Activated T-helper 1 cell treated with anti-CD3 and anti-CD28 coated beads, Interleukin-2, amount 50 U/mL, for 16 hours (primary cell): ENCODE measurements at places on chromosomes 4 and X.

GRCh38 chrX:109886122-109886761 is 116.7 kb upstream of the TMEM164 start:
- no peak for DNase-seq

- no peak for DNase-seq
Measured at GRCh38 chrX:154401045-154401799, 3.0 kb downstream of the RPL10 start.

GRCh38 chr4:128832243-128832625 is 22.7 kb downstream of the JADE1 start:
- DNase-seq = no peak

DNA sequence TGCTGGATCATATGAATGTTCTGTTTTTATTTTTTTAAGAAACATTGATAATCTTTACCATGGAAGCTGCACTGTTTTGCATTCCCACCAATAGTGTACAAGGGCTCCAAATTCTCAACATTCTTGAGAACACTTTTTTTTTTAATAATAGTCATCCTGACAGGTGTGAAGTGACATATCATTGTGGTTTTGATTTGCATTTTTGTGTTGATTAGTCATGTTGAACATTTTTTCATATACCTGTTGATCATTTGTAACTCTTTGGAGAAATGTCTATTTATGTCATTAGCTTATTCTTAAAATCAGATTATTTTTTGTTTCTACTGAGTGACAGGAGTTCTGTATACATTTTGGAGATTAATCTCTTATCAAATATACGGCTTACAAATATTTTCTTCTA is 408.5 kb downstream of the GLUD2 start:
- no peak for DNase-seq

- DNase-seq = no peak
Measured at GRCh38 chr4:43379016-43379415, 486.5 kb downstream of the GRXCR1 start.

DNA sequence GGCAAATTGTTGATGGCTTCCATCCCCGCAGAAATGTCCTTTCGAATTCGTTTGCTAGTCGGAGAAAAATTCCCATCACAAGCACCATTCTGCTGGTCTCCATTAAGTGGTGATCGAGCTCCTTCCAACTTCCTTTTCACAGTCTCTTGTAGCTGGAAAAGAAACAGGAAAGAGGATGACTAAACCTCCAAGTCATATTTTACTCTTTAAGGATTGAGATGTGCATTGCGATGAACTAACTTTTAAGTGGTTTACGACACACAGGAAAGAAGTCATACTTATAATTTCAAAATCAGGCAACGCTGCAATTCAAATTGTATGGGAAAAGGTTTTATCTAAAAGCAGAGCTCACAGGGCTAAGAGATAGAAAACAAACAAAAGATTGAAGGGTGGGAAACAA is 225.2 kb downstream of the MGST2 start:
- no peak for DNase-seq

DNA sequence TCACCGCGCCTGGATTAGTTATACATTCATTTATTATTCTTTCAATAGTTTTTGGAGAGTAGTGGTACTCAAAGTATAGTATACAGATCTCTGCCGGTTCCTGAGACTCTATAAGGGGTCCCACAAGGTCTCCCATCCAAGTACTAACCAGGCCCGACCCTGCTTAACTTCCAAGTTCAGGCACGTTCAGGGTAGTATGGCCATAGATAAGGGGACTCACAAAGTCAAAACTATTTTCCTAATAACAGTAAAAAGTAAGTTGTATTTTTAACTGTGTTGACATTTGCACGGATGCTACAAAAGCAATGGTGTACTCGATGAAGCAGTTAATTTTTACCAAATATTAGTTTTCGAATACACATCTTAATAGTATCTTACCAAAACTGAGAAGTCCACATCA is 84.4 kb upstream of the STK26 start:
- DNase-seq = no peak

DNA sequence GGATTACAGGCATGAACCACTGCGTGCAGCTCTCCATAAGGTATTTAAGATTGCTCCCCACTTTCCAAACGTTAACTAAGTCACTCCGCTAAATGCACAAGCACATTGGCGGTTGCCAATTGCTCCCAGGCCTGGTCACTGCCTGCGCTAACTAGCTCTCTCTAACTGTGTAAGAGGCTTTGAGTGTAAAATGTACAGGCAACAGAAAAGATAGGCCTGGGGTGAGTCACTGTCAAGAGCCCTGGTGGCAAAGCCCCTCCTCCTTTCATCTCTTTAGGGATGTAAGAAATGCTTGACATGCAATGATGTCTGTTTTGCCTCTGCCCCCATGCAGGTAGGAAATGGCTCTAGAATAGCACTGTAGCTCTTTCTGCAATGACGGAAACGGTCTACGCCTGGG is 329.7 kb upstream of the GATB start:
- DNase-seq = no peak

GRCh38 chr4:165248102-165248501 is 40.7 kb downstream of the KLHL2 start:
- DNase-seq = no peak

DNA sequence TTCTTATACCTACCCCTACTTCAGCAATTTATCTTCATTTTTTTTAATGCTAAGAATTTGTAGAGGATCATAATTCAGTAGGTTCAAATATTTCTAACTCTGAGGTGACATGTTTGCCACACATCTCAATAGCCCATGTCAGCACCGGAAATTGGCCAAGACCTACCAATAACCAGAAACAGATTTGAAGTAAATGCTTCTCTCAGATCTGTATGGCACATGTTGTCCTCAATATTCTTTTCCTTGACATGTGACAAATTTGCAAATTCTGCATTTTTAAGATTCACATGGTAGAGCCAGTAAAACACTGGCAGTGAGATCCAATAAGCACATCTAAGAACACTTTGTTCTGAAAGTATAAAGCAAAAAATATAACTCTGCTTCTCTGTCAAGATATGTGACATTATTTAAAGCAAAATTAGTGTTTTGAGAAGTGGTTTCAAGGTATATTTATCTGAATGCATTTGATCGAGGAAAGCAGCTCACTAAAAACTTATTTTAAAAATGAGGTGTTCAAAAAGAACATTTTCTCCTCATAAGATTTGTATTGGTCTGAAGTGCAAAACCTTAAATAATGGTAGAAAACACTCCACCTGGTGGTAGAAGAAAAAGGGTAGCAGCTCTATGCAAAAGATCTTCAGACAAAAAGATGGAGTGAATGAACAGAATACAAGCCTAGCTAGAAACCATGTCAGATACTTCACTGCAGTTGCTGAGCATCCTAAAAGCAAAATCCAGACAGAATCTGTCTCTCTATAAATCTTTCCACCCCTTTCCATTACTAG is 513.8 kb upstream of the FAM241A start:
- DNase-seq = no peak

DNA sequence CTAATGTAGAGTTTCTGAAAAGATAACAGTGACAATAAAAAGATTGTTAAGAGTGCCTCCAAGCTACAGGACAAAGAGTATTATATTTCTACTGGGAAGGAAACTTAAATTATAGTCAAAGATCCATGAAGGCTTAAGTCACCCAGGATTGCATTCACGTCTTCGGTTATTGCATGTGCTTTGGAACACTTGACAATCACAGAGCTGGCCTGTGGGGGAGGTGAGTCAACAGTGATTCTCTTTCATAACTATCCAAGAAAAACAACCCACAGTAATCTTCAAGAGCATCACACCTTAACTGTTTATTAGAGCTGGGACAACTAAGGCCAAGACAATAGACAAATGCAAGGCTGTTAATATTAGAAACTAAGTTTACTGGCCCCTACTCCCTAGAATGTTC is 40.3 kb downstream of the PDGFC start:
- no peak for DNase-seq

GRCh38 chr4:38166768-38167167 is 206.6 kb downstream of the PTTG2 start:
- no peak for DNase-seq

GRCh38 chr4:147689067-147689466 is 5.1 kb upstream of the PRMT9 start:
- DNase-seq = no peak

DNA sequence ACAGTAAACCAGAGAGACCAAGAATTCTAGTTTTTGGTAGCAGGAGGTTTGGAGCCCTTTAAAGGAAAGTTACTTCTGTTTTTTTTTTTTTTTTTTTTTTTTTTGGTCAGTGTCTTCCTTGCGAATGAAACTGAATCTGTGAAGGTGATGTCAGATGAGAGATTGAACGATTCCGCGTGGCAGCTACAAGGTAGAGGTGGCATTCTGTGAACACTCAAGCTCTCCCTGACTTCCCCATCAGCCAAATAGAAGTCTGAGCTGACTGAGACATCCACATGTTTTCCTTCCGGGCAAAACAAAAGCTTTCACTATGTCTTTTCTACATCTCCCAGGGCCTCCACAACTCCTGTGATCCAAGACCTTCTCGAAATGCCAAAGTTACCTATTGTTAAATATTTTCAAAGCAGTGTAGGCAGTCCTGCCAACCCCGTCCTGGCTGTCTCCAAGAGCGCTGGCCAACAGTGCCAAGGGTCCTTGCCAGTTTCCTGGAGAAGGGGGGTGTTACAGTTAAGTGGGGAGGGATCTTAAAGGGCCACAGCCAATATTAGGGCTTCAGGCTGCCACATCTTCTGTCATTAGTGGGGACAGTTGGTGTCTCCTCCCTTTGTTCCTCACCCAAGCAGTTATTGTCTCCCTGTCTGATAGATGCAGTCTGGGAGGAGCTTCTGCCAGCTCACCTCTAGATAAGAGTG is 102.9 kb upstream of the SLC34A2 start:
- no peak for DNase-seq

- DNase-seq = no peak
Measured at GRCh38 chrX:37380924-37381323, 31.8 kb downstream of the PRRG1 start.

GRCh38 chrX:17547658-17548057 is 172.7 kb downstream of the NHS start:
- no peak for DNase-seq

DNA sequence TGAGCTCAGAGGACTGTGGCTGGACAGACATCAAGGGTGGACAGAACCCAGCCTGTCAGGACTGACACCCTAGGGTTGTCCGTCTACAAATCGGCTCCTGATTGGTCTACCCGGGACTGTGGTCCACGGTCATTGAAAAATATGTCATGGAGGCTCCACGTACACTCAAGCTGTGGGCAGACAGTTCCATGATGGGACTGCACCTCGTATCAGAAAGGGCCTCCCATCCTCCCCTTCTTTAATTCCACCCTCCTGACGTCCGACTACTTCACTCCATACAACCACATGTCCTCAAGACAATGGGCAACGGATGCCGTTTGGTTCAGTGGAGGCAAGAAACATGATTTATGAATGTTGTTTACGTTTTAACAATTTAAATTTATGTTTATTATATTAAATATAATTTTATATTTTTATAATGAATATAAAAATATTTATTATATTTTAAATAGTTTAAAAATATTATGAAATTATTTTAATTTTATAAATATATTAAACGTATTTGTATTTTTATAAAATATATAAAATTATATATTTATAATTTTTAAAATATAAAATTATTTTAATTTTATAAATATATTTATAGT is 58.0 kb upstream of the SHOX start:
- no peak for DNase-seq

- no peak for DNase-seq
Measured at GRCh38 chr4:105607876-105608275, 55.5 kb downstream of the ARHGEF38 start.

DNA sequence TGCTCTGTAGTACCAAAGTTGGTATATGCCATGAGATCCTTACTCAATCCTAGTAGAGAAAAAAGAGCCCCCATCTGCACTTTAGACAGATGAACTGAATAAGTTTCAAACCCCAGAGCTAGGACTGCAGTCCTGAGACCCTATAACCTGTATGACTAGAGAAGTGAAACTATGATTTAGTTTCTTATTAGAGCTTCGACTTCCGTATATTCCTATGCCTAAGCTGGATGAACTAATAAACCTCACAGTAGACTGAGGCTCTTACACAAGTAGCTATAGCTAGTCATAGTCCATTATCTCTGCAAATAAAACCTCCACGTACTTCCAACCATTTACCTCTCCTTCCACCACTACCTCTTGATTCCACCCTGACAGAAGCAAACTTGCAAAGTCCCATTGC is 6.3 kb upstream of the OTUD4 start:
- DNase-seq = no peak

GRCh38 chr4:140005699-140006098 is 148.3 kb downstream of the MAML3 start:
- DNase-seq = no peak

GRCh38 chrX:46624090-46624786 is 50.7 kb downstream of the CHST7 start:
- DNase-seq = no peak

DNA sequence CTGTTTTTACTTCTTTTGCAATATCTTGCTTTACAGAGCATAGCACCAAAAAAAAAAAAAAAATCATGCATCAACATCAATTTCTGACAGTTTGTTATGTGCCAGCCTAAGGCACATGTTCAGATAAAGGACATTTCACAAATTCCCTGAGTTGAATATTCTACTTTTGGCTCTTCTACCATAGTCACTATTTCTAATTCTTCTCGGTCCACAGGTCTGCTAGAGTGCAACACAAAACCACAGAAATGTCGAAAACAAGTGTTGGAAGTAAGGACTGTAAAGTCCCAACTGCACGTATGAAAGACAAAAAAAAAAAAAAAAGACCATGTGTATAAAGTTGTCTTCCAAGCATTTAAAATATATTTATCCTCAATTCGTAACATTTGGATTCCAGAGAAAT is 494.2 kb upstream of the INTU start:
- no peak for DNase-seq

DNA sequence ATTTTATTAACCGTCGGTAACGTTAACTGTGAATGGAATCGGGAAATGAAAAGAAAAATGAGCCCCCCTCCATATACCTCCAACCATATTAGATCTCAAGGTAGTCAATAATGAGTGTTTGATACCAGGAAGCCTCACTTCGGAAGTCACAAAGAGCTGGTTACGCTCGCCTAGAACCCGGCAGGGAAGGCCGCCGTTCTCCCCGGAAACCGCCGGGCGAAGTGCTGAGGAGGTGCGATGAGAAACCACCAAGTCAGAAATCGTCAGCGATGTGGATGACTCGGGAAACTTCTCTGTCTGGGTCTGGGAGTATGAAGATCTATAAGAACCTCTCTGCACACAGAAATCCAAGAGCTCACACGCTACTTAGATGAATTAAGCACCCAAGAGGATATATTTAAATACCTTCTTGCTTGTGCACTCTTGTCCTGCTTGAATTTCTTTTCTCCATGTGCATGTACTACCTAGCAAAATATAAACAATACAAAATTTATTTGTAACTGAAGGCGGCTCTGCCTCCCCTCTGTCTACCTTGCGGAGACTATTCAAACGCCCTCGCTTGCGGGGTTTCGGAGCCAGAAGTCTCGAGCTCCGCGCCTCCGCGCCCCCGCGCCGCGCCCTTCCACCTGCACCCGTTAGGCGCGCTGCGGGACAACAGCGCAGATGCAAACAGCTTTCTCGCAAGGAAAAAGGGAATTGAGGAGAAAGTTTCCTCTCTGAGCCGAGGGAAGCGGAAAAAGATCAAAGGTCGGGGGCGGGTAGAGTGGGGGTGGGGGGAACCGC is 17.8 kb downstream of the NKX6-1 start:
- DNase-seq = no peak
